Activated naive CD4-positive, alpha-beta T cell treated with anti-CD3 and anti-CD28 coated beads for 36 hours (primary cell): ENCODE measurements at places on chromosomes 2 and 18. TPM values are rescaled to one million over a fixed set of nuclear protein-coding genes. Genes with fewer than 3 reads are reported as not detected.

DNA sequence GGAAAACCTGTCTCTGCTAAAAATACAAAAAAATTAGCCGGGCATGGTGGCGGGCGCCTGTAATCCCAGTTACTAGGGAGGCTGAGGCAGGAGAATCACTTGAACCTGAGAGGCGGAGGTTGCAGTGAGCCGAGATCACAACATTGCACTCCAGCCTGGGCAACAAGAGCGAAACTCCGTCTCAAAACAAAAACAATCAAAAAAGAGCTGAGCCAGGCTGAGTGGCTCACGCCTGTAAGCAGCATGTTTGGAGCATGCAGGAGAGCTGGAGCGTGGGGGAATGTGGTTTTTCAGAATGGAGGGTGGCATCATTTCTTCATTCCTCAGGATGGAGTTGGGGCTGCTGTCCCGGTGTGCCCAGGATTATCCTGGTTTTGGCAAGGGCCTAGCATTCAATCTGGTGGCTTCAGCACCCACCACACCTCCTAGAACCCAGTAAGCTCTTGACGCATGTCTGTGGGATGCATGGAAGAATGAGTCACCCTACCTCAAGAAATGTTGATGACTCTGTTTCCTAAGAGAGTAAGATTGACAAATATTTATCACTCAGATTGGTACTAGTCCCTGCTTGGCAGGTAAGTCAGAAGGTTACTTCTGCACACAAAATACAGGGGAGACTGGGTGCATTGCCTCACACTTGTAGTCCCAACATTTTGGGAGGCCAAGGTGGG is 90.2 kb upstream of the ODC1 start:
- no peak for DNase-seq

GRCh38 chr2:22056621-22057132 is 932.9 kb downstream of the TDRD15 start:
- no peak for DNase-seq

- no peak for DNase-seq
Observed at GRCh38 chr2:157192445-157193423, 64.8 kb upstream of the GALNT5 start.

GRCh38 chr2:30231212-30231995 is at the start of gene LBH:
TSS of gene LBH (plus strand) at chr2:30231534. CDS start at chr2:30231739, 205 bp downstream.
- peak; percentile 90 for DNase-seq

DNA sequence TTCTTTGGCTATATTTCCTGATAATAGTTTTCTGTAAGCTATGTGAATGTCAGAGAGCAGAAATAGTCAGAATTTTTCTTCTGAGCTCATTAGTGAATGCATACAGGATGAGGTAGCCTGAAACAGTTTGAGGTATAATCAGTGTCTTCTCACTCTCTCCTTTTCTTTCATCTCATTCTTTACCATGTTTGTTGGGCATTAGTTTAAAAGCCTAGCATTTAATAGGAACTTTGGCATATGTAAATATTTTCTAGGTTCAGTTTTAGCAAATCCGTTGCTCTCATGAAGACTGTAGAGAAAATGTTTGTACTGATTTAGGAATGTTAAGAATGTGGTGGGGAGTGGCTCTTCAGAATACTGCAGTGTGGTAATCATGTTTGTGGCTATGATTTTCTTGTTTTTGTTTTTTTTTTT is 119.4 kb downstream of the PARD3B start:
- DNase-seq, result no peak

GRCh38 chr2:136130511-136130910 is 12.6 kb upstream of the CXCR4 start:
- DNase-seq, result no peak

DNA sequence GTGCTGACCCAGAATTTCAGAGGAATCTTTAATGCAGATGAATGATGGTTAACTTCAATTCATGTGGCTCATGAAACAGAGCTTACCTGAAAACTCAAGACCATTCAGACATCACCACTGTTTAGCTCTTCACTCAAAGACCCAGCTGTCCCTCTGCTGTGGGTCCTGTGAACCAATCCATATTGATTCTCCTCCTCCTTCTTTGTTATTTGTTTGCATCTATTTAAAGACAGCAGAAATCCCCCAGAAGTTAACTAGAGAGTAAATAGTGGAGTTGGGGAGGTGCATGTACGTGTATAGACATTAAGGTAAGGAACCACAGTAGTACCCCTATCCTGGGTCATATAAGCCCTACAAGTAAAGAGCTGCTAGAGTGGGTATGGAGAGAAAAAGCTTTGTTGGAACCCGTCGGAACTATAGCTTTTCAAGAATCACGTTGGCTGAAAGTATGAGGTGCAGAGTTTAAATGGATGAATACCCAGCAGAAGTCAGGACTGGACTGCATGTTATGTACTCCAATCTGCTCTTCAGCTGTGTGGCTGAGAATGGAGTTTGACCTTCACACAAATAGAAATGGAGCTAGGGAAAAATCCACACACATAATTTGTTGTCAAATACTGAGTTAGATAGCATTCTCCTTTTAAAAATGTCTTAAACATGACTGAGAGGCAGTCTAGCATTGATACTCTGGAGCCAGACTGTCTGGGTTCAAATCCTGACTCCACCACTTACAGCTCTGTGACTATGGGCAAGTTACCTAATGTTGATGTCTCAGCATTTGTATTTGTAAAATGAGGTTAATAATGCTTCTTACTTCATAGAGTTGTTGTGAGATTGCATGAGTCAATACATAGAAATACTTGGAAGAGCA is 81.7 kb upstream of the HK2 start:
- no peak for DNase-seq

DNA sequence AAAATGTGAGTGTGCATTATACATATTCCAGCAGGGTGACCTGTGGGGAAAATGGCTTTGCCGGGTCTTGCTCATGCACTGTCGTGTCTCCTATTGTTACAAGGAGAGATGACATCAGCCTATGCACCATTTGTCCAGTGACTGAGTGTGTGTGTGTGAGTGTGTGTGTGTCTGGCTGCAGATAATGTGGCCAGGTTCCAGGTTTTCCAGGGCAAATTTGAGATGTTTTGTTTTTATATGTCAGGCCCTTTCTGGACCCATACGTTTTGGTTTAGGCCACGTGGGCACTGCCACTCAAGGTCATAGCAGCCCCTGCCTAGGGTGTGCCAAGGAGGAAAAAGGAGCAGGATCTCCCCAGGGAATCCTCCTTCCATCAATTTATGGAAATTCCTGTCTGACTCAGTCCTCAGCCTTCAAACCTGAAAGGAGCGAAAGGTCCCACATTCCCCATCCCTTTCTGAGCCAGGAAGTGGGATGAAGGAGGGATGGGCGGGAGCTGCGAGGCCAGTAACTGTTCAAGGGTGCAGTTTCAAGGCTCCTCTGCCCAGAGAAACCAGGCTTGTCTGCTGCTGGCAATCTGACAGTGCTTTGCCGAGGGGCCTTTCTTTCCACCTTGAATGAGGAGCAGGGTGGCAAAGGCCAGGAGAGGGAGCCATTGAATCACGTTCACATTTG is 93.0 kb upstream of the SMAD2 start:
- peak; percentile 37 for DNase-seq

- DNase-seq, result no peak
Observed at GRCh38 chr2:9578467-9579235, 23.0 kb upstream of the ADAM17 start.

DNA sequence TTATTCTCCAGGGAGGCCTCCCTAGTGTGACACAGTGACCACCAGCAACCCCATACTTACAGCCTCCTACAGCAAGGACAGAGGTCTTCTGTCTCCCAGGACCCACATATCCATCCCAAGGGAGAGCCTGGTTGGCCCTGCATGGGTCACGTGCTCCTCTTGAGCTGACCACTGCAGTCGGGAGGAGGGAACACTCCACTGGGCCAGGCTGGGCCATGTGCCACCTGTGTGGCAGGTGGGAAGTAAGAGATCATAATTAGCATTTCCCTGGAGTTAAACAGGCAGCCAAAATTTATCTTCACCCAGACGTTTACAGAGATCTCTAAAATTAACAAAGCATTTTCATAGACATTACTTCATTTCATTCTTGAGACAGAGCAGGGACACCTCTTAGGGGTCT is 33.4 kb upstream of the MLPH start:
- no peak for DNase-seq

DNA sequence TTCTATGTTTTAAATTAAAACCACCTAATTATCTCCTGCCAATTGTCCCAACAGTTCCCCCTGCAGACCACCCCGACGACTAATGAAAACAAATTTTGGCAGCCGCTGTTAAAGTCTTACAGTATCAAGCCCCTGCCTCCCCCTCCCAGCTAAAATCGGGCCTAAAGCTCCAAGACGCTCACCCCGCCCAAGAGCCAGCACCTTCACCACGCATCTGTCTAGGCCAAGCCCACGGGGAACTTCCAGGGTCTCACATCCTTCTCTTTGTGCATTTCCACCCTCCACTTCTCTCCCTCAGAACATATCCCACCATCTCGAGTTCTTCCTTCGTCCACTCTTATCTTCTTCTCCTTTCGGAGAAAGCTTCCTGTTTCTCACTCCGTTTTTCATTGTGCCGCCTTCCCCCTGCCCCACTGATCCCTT is 445 bp downstream of the PRPF40A start:
- DNase-seq, result peak; percentile 30

DNA sequence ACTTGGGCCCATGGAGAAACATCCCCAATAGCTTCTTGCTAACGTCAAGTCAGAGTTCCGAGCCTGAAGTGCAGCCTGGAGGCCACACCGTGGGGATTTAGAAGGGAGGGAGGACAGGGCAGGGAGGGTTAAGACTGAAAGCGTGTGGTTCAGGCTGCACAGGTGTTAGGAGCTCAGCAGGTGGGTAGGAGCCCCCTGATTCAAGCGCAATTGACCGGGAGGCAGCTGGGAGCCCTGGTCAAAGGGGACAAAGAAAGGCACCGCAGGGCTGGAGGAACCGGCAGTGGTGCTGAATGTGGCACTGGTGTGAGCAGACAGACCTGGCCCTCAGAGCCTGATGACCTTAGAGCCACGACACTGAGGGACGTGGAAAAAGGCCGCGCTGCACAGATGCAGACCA is 149.6 kb downstream of the TMEM18 start:
- no peak for DNase-seq

- DNase-seq, result no peak
Observed at GRCh38 chr2:12867631-12868287, 151.0 kb downstream of the TRIB2 start.

- DNase-seq, result no peak
Observed at GRCh38 chr2:48339451-48339850, 190.5 kb upstream of the STON1 start.

THSD7B gene
- total RNA-seq, result not detected

PRKAG3 gene
- total RNA-seq, result not detected

ARHGAP25 gene
- 46.7 TPM for total RNA-seq

FBXO36 gene
- total RNA-seq, result 1.9 TPM

GREB1L gene
- total RNA-seq, result not detected
